ENCODE measurements at places on chromosomes 6 and 20.

DNA sequence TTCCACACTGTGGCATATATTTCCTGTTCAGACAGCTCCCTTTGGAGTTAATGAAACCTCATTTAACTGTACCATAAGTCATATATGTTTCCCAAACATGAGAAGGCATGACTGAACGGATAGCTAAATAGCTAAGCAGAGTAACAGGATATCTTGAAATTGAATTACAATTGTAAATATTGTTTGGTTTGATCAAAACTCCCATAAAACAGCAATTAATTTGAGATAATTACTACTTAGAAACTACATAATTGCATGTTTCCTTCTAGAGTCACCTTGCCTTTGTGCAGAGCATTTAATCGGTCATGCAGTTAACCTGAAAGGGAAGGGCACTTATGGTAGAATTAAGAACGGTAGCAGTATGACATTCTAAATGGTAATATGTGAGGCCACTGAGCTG, 179.0 kb upstream of the MAP3K7 start:
- DNase-seq = no peak

DNA sequence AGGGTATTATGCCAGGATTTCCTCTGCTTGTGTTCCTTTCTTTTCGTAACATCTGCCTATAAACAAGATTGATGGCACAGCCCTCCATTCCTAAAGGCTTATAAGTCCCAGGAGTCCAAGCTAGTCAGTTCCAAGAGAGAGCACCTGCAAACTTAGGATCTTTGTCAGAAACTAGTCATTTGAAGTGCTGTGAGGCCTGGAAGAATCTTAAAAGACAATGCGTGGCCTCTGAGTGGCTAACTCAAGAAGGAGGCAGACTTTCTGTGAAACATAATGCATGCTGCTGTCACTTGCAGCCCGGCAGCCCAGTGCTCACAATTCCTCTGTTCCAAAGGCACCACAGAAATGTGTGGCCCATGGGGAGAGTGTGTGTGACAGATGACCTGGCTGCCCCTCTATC, 135.0 kb upstream of the SUPT3H start:
- no peak for DNase-seq

- DNase-seq = no peak
Measured at GRCh38 chr6:24905483-24905882, 30.3 kb downstream of the RIPOR2 start.

GRCh38 chr6:17984812-17985670, 2.4 kb downstream of the KIF13A start:
- no peak for DNase-seq

DNA sequence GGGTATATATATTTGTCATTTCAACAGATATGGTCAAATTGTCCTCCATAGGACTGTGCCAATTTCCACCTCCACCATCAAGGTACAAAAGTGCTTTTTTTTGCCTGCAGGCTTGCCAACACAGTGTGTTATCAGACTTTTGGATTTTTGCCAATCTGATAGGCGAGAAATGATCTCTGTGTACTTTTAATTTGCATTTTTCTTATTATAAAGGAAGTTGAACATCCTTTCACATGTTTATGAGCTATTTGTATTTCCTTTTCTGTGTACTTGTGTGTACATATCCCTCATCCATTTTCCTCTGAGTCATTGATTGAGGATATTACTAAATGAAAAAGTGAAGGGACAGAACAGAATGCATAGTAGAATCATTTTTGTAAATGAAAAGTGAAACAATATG, 39.0 kb upstream of the PTPN1 start:
- no peak for DNase-seq

DNA sequence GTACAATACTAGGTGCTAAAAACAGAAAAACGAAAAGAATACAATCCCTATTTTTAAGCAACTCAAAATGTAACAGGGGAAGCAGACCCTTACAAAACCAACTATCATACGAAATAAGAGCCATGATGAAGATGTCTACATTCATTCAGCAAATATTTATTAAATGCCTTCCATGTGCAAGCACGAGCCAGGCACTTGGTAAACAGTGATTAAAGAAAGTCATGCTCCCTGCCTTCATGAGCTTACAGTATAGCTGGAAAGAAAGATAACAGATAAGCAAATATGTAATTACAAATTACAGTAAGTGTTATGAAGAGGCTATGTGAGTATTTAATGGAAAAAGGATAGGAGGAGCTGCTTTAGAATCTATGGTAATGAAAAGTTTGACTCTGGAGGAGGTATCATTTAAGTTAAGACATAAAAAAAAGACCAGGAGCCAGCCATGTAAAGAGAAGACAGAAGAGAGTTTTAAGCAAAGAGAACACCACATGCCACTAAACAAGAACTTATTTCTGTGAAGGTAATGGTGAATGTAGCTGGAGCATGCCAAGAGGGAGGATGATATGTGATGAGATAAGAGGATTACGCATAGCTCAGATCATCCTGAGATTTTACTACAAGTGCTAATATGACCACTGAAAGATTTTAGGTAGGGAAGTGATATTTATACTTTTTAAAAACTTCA, 19.3 kb upstream of the COX7A2 start:
- DNase-seq = no peak

DNA sequence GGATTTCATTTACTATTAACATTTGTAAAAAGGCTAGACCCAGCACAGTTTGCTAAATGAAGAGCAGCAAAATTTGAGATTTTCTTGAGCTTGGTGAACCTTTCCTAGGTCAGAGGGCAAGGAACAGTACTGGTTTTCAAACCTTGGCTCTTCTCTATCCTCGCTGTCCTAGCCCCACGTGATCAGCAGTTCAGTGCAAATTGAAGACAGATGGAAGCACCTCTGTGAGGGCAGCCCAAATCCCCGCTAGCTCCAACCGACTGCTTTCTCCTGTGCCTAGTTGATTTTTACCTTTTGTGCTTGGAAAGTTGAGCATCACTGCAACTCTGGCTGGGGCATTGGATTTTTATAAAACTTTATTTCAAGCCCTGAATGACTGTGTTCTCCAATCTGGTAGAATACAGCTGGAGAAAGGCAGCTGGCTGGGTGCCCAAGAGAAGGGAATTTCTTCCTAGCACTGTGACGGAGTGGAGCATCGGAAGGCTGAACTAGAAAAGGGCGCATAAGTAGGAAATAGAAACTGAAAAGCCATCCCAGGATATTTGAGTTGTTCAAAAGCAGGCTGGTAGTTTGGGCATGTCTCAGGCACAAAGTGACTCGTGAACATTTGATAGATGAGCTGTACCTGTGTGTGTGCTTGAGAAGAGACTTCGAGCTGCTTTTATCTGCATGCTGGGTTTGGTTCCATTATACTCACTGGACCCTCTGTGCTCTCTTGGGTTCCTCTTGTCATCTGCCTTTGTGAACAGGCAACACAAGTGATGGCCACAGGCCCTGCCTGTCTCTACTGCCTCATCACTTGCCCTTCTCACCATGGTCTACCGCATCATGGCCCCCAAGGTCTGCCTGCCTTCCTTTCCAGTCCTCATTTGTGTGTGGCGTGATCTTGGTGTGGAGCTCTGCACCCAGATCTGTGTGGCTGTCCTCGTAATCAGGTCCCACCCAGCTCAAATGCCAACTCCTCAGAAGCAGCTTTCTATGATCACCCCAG, 2.3 kb downstream of the RNF114 start:
- no peak for DNase-seq

DNA sequence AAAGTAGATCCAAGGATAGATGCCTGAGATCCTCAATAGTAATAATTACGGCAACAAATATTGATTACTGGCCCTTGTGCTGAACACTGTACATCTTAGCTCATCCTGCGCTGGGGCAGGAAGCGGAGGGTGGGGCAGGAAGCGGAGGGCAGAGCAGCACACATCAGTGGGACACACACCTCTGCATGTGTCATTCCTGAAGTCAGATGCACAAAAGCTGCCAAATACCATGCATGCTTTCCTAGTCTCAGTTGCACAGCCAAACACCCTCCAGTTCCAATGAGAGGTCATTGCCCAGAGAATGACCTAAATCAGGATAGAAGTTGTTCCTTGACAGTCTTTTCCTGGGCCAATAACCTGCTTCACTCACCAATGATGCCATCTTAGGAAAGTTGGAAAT, 74.4 kb upstream of the FOXC1 start:
- DNase-seq = peak; percentile 61

DNA sequence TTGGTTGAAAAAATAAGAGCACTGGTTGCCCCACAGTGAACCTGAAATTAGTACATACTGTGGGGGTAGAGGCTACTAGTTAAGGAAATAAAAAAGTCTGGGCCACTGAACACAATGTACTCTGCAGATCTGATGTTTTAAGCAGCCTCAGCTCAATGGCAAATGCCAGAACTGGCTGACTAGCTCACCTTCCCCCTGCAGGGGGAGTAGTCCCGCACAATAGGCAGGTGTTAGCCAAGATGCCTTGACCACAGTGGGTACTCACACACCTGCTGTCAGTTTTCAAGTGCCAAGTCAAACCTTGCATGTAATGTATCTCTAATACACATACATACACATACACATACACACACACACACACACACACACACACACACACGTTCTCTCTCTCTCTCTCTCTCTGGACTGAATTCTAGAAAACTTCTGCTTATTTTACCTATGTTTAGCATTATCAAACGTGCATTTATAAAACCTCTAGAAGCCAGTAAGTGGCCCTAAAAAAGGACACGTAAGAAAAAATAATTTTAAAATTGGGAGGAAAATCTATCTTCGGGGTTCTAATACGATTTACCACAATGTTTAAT, 36.1 kb downstream of the GMDS start:
- no peak for DNase-seq

DNA sequence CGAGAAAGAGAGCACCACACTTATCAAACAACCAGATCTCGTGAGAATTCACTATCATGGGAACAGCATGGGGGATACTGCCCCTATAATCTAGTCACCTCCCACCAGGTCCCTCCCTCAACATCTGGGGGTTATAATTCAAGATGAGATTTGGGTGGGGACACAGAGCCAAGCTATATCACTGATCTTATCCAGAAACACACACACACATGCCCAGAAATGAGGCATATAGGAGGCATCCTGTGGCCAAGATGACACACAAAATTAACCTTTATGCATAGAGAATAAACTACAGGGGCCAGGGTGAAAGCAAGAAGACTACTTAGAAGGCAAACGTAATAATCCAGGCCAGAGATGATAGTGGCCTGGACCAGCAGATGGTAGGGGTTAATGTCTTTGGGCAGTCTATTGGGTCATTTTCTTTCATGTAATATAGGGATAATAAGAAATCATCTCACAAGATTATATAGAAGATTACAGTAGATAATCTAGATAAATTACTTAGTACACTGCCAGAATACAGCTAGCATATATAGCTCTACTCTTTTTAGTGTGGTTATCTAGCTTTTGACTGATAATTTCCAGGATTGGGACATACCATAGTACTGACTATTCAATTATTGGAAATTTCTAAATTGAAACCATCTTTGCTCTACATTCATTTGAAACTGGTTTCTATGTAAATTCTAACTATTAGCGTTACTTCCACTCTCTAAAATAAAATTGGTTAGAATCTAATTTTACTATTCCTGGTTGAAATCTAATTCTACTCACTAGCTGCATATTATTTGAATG, 20.0 kb downstream of the RNF144B start:
- DNase-seq = no peak

- no peak for DNase-seq
Measured at GRCh38 chr6:128240024-128240428, 280.4 kb downstream of the PTPRK start.

Data from natural killer cell (primary cell).